Prostate gland (tissue), 2 donors: ENCODE measurements at places on chromosomes 5 and 9.

GRCh38 chr9:107438211-107439031 lies 51.1 kb downstream of the KLF4 start:
- no peak for DNase-seq

DNA sequence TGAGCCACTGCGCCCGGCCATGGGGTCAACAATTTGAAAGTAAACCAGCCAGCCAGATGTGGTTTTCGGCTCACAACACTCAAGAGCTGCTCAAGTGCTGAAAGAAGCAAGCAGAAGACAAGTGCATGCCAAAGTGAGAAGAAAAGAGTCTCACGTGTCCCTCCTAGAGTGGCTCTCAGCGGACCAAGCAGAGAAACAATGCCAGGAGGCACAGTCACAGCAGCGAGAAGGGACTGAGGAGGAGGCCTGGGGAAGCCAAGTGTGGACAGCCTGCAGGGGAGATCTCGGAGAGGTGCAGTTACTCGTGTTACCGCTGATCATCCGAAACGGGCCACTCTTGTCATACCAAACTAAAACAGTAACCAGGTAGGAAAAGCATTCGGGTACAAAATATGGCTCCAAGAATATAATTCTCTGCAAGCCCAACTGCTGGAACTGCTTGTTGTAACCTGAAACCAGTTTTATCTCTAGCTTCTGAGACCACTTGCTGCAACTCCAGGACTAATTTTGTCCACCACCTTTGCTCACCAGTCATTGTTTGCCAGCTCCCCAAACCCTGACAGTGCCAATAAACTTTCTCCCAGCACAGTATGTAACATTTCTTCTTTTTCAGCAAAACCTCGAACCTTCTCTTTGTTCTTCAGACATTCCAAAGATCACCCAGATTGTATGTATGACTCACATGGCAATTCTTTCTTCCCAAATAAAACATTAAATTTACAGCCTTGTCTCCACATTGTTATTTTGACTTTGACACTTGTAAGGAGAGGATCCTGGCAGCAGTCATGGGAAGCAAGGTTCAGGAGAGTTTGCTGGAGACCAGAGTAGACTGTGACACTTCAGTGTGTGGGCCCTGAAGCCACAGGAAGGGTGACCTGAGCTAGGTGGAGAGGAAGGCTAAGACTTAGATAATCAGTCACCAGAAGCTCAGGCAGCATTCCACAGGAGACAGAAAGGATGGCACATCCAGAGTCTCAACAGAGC lies 6.3 kb downstream of the SLC35D2 start:
- DNase-seq: no peak

DNA sequence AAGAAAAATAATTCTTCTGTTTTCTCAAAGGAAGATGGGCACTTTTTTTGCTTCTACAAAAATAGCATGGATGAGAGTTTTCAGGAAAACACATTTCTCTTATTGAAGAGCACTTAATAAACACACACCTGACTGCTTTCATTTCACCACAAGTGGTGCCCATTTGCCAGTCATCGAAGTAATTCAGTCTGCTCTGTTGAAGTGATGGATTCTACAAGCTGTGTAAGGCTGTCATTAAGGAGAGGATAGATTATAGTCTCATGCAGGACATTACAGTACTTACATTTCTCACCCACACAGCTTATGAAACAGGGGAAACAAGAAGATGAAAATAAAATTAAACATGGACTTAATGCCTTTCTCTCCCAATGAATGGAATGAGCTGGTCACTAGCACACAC lies 165.2 kb downstream of the NR2F1-AS1 start:
- DNase-seq: no peak

GRCh38 chr5:35884191-35884769 lies 27.6 kb downstream of the IL7R start:
- DNase-seq: no peak

- DNase-seq: no peak
These were observed 302.7 kb upstream of the RFX3 start for GRCh38 chr9:3828495-3828894.

DNA sequence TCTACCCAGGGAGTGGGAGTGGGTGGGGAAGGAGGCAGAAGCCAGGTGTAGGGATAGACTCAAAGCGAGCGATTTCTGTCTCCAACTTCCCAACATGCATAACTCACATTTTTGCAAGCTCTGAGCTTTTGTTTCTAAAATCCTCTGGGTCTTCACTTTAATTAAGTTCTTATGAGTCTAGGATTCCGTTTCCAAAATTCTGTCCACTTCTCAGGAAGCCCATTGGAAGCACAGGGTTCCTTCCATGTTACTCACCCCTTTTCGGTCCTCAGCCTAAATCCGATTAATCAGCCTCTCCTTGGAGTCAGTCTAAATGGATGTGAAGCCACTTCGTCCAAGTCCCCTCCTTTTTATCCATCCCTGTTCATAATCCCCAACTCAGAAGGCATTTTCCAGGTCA lies 1.4 kb downstream of the GPX3 start:
- DNase-seq: no peak

DNA sequence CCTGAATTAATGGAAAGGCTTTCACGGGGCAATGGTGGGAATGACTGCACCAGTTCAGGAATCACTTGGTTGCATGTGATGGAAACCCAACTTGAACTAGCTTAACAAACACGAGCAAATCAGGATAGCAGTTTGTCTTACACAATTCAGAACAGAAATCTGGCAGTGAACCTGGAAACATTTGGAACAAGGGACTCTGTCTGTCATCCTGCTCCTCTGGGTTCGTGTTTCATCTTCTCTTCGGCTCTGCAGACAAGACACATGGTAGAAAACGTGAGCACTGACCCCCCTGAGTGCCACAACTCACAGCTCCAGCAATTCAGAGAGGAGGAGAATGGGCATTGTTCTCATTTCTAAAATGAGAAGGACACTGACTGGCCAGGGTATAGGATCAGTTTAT lies 218.1 kb upstream of the NREP start:
- no peak for DNase-seq

DNA sequence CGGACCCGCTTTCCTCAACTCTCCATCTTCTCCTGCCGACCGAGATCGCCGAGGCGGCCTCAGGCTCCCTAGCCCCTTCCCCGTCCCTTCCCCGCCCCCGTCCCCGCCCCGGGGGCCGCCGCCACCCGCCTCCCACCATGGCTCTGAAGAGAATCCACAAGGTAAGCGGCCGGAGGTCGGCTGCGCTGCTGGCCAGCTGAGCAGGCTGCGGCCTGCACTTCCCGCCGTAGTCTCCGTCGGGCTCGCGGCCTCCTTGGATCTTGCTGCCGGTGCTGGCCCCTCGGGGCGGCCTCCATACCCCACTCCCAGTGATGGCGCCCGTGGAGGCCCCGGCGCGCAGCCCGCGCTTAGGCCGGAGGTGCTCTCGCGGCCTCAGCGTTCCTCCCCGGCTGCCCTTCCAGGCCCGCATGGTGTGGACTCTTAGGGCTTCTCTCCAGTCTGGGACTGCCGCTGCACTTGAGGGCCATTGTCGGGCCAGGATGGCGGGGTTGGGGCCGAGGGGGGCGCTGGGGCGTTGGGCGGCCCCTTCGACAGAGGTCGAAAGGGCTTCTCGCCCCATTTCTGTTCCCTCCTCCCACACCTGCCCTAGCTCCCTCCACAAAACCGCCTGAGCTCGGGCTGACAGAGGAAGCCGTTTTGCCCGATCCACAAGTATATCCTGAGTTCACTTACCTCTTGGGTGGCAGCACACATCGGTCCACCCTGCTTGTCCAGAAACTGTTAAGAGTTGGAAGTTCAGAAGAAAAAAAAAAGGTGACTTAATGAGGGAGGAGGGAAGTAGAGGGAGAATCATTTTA lies 714 bp downstream of the UBE2D2 start:
- no peak for DNase-seq

DNA sequence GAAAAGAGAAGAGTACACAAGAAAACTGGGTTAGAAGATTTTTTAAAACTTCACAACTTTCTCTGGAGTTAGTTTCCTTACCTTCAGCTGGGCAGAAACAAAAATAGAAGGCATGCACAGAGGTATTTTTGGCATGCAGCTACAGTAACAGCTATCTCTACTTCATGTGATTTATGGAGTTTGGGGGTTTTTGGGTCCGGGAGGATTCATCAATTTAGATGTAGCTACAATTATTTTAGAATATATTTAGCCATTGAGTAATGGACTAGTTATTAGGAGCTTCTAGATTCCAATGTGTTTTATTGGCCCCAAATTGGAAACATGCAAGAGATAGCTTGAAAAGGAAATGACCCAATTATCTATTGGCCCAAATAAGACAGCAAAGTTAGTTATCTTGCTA lies 91.6 kb upstream of the TNFAIP8 start:
- no peak for DNase-seq

- peak; percentile 74 for DNase-seq
These were observed at the start of gene SQSTM1 for GRCh38 chr5:179820483-179821297. Gene SQSTM1, plus strand, starts transcription at chr5:179820905. Its CDS starts 32 bp downstream, at chr5:179820937.

DNA sequence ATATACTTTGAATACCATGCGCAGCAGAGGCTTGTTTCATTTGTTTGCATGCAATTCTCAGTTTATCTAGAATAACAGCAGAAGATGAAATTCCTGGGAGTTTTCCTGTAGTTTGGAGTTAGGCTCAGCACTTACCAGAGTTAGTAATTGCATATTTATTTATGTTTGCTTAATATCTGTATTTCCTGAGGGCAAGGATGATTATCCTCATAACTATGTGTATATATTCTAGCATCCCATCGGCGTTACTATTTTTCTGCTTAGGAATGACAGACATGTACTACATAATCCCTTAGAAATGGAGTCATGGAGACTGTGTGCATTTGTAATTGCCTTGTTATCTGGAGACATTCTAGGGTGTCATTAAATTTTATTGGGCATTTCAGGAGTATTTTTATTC lies 1184.8 kb downstream of the DTWD2 start:
- no peak for DNase-seq

DNA sequence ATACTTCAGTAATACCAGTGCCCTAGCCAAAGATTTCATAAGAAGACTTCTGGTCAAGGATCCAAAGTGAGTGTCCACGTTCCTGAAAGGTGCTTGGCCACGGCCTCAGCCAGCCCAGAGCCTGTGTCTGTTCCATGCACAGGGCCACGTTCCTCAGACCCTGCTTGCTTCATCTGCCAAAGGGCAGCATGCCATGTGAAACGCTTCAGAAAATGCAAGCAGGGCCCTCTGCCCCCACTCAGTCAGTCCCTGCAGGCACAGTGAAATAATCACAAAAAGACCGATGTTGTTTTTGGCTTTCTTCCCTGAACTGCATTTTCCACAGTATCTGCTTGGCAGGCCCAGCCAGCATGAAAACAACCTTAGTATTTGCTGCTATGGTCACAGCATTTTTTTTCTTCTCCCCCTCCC lies 85.5 kb upstream of the CTSL start:
- DNase-seq: no peak

DNA sequence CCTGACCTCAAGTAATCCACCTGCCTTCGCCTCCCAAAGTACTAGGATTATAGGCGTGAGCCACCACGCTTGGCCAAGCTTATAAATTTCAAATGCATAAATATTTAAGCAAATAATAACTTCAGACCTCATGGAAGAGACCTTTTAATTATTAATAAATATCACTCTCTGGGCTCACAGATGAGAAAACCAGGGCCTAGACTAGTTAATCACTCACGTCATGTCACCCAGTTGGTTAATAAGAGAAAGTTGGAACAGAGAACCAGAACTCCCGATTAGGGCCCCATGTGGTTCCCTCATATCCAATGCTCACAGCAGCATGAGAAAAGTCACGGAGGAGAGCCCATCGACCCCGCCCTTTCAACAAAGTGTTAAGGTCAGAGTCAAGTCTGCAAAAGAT lies 79.3 kb downstream of the EPB41L4A start:
- no peak for DNase-seq

DNA sequence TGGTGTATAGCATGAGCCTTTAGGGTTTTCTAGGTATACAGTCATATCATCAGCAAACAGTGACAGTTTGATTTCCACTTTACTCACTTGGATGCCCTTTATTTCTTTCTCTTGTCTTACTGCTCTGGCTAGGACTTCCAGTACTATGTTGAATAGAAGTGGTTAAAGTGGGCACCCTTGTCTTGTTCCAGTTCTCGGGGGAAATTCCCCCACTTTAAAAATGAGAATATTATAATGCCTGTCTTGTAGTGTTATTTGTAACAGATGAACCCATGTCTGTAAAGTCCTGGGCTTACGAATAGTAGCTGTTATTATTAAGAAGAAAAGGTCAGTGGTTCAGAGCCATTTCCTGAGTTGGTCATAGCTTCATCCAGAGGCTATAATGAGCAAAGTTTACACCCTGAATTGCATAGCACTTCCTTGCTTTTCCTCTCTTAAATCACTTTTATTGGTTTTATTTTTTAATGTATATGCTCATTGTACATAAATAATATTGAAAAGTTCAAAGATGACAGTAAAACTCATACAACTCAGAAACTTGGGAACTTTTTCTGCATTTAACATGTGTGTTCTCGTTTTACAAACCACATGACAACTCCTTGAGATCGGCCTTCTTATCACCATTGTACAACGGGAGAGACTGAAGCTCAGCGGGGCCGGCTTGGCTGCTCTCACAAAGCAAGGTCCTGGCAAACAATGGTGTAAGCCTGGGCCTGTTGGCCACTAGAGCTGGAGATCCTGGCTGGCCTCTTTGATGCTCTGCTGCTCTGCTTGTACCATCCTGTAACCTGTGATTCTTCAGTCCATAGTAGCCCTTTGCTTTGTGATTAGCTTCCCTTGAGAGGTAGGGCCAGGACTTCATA lies 85.2 kb downstream of the CYFIP2 start:
- DNase-seq: no peak

GRCh38 chr9:77013932-77014596 lies 5.4 kb upstream of the FOXB2 start:
- no peak for DNase-seq

DNA sequence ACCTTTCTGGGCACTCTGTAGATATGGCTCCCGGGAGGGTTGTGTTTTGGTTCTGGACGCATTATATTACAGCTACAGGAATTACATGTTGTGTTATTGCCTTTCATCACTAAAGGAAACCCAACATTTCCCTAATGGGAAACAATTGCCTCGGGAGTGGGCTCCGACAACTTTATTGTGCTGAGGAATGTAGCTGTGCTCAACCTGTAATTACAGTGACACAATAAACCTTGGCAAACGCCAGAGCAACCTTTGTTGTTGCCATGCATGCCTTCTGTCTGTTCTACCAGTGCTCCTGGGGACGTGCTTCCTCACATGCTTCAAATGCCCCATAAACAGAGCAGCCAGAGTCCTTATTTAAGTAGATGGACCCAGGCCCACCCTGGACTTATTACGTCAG lies 182.4 kb downstream of the DIRAS2 start:
- no peak for DNase-seq

DNA sequence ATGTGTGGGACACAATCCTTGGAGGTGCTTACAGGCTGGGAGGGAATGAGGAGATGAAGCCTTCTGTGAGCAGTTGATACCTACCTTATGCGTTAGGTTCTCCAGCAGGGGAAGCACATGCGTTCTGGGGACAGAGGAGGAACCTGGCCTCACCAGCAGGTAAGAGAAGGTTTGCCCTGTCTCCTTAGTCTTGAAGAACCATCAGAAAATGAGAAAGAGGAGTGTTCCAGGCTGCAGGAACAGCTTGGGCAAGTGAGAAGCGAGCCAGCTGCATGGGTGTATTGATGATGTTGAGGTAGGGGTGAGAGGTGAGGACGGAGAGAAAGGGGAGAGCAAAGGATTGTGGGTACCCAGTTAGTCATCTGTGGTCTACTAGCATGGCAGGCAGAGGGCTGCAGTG lies 156.9 kb upstream of the MVB12B start:
- no peak for DNase-seq
